ENCODE measurements at places on chromosomes 4 and X.

GRCh38 chr4:69800599-69800998 lies 40.2 kb upstream of the SULT1B1 start:
- no peaks in the 10 kb centered on the region for H3K36me3 ChIP-seq
- H3K4me3 ChIP-seq, result no peak overlapping the region
- peak overlapping the region; percentile 28 for H3K27ac ChIP-seq
- H3K27me3 ChIP-seq, result no peaks in the 10 kb centered on the region

- peaks cover 18% of the 10 kb centered on the region for H3K36me3 ChIP-seq
- peaks cover 63% of the 10 kb centered on the region for H3K4me1 ChIP-seq
- no peak for DNase-seq
- peak overlapping the region; percentile 94 for H3K27ac ChIP-seq
- no peaks in the 10 kb centered on the region for H3K27me3 ChIP-seq
These were observed 1.2 kb downstream of the CHIC2 start for GRCh38 chr4:54063229-54063628.

DNA sequence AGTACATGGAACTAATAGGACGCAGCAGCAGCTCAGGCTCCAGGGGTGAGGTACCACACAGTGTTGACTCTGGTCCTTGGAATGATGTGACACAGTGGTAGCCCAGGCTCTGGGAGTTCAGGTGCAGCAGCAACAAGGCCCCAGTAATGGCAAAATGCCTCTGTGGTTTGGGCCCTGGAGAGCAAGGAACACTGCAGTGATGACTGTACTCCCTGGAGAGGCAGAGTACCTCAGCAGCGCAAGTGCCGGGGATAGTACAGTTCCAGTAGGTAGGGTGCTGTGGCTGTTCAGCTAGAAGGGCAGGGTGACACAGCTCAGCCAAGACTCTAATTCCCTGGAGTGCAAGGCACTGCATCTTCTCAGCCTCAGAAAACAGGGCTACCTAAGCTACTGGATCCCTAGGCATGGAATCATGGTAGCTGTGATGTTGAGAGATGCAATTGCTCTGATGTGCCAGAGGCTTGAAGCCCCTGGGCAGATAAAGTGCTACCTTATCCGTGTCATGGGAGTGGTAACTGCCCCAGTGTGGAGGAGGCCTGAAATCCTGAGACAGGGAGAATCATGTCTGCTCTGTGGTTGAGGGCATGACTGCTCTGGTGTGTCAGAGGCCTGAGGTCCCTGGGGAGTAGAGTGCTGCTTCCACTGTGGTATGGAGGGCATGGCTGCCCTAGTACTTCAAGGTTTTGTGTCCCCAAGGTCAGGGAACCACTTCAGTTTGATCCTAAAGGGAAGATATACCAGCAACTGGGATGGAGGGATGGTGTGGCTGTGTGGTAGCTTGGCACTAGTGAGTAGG lies 55.2 kb downstream of the AREG start:
- no peaks in the 10 kb centered on the region for H3K36me3 ChIP-seq
- no peaks in the 10 kb centered on the region for H3K27me3 ChIP-seq
- H3K27ac ChIP-seq, result peak overlapping the region; percentile 69
- H3K4me1 ChIP-seq, result peaks cover 33% of the 10 kb centered on the region
- no peak overlapping the region for H3K4me3 ChIP-seq
- DNase-seq, result no peak

DNA sequence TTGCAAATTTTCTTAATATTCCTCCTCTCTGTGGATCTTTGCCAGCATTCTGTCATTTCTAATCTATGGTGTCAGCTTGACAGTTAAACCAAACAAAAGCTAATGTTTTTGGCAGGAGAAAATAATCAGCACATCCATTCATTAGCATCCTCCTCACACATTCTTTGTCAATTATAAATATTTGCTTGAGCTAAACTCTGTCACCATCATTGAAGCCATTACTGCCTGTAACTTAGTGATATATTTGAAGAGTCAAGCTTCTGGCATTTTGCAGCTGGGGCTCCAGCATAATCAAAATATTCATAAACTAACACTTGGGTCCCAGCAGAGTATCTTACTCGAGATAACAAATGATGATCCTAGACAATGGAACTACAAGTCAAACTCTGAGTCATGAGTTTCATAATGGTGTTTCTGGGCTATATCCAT lies 126.1 kb downstream of the EIF4E start:
- no peaks in the 10 kb centered on the region for H3K27me3 ChIP-seq
- DNase-seq, result no peak
- H3K4me3 ChIP-seq, result no peak overlapping the region
- H3K36me3 ChIP-seq, result no peaks in the 10 kb centered on the region
- H3K27ac ChIP-seq, result no peak overlapping the region
- no peaks in the 10 kb centered on the region for H3K4me1 ChIP-seq

DNA sequence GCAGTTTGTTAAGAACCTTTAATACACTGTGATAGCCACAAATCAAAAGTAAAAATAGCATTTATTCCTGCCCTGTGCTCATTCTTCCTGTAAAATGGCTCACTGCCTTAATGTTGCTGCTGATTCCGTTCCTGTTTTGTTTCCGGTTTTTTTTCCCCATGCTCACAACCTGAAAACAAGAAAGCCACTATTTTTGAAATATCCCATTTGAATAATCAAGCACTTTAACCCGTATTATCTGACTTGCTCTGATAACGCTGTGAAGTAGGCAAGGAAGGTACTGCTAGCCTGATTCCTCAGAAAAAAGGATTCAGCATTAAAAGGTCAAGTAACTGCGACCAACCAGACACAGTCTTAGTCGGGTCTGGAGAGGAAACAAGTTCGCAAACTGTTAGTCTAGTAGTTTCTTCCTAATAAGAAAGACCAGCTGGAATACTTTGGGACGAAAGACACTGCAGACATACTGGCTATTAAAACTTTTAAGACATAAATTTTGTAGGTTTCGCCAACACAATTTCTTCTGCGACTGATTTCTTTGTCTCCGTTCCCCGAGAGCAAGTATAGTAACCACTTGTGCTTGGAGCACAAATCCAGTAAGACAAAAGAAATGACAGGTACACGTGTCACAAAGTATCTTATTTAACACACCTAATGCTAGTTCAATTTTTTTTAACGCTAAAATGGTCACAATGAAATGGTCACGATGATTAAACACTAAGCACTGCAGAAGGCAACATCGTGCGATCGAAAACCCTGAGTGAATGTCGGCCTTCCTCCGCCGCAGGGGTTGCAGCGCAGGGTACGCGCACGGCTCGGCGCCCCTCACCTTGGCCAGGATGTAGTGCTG lies 802 bp downstream of the COX18 start:
- H3K36me3 ChIP-seq, result peaks cover 33% of the 10 kb centered on the region
- peak overlapping the region; percentile 76 for H3K27ac ChIP-seq
- no peaks in the 10 kb centered on the region for H3K27me3 ChIP-seq
- peaks cover 7% of the 10 kb centered on the region for H3K4me1 ChIP-seq
- no peak for DNase-seq
- H3K4me3 ChIP-seq, result peak overlapping the region; percentile 65

- H3K36me3 ChIP-seq, result no peaks in the 10 kb centered on the region
- no peak overlapping the region for H3K4me3 ChIP-seq
- H3K27ac ChIP-seq, result no peak overlapping the region
- H3K27me3 ChIP-seq, result no peaks in the 10 kb centered on the region
These were observed 103.7 kb upstream of the AADAT start for GRCh38 chr4:170193496-170193895.

DNA sequence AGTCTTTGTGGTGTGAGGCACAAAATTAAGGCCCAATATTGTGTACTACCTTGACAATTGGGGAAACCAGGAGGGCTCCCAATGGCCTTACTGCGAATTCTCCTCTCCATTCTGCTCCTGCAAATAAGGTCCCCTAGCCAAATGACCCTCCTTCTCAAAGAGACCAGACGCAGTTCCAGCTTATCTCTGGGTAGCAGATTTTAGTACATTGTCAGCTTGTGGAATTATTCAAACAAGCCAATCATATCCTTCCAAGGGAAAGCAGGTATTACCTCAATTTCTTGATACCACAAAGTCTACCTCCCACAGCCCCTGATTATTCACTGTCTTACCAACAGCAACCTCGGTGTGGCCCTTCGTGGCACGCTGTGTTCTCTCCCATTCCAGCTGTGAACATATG lies 7.8 kb upstream of the ZBTB33 start:
- H3K27me3 ChIP-seq, result no peaks in the 10 kb centered on the region
- DNase-seq, result no peak
- no peaks in the 10 kb centered on the region for H3K36me3 ChIP-seq
- H3K4me1 ChIP-seq, result no peaks in the 10 kb centered on the region
- H3K27ac ChIP-seq, result no peak overlapping the region

- peak overlapping the region; percentile 91 for H3K27ac ChIP-seq
- H3K27me3 ChIP-seq, result no peaks in the 10 kb centered on the region
These were observed 246.7 kb upstream of the DIPK2B start for GRCh38 chrX:45447331-45447730.

DNA sequence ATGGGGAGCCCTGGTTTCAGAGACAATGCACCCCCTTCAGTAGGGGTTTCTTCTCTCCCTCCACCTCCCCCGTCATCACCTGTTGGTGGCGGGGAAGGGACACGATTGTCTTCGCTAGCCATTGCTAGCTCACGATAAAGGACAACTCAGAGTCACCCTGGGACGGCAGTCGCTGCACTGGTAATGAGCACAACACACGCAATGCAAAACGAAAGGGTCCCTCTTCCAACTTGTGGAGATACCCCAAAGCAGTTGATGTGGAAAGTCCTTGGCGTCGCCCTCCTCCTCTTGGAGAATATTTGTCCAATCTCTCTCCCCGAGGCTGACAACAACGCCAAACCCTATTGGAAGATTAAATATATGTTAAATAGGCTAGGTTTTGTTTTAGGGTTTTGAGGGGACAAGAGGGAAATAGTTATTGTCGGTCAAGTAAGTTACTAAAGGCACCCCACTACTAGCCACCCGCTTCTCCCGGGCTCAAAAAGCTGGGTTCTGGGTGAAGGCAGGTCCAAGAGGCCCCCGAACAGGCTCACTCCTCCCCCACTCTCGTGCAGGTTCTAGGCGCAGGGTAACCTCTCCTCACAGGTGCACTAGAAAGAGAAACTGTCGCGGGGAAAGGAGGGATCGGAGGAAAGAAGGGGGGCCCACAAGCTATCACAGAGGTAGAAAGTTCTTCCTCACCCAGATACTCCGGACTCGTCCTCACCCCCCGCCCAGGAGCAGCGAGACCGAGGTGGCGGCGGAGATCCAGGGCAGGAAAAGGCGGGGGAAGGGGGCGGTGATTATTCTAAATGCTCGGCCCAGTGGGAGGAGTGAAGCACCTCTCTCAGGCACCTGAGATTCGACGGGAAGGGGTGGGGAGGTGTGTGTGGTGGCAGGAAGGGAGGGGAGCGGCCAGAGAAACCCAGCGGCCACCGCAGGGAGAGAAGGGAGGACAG lies at the start of gene LRBA:
Gene LRBA (minus strand): TSS at position 764 of the 938 bp plus-strand sequence. CDS start 642 bp downstream, at position 122.
- H3K27ac ChIP-seq, result peak within 1 kb of the TSS; percentile 90
- H3K36me3 ChIP-seq, result peaks cover 19% of the 10 kb centered on the region
- no peaks in the 10 kb centered on the region for H3K27me3 ChIP-seq
- H3K4me1 ChIP-seq, result peaks cover 3% of the 10 kb centered on the region
- H3K4me3 ChIP-seq, result peak within 1 kb of the TSS; percentile 76
- DNase-seq, result peak; percentile 90
